ENCODE measurements at places on chromosomes 6 and 20. TPM values are rescaled to one million over a fixed set of nuclear protein-coding genes. Genes with fewer than 3 reads are reported as not detected.

DNA sequence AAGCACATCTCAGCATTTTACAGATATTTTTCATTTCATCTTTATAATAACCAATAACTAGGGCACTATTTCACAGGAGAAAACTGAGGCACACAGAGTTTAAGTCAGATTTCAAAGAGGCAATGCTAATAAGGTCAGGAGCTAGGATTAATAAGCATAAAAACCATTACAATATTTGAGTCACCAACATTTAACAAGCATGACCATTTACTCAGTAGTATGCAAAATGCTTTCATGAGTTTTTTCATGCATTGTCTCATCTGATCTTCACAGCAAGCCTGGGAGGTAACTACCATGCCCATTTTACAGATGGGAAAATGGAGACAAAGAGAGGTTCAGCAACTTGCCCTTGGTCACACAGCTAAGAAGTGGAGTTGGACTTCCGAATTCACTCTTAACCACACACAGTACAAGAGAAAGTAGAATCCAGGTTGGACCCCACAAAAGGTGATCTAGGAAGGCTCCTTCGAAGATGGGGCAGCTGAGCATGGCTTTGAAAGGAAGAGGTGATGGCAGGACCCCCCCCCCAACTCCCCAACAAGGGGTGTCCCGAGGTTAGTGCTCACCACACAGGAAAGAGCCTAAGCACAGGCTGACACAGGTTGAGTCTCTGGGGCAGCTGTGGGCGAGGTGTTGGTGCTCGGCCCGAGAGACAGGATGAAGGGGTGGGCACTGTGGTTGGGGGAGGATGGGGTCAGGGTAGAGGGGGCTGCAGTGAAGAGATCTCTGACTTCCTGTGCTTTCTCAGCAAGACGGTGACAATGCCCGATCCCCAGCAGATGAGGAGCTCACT is 108.8 kb downstream of the PREX1 start:
- H3K27ac ChIP-seq = peak overlapping the region; percentile 90
- H3K27me3 ChIP-seq = no peaks in the 10 kb centered on the region
- H3K4me1 ChIP-seq = peaks cover 96% of the 10 kb centered on the region
- peaks cover 55% of the 10 kb centered on the region for H3K36me3 ChIP-seq

GRCh38 chr6:44053760-44054556 is 73.3 kb downstream of the MRPL14 start:
- no peak for DNase-seq
- peaks cover 6% of the 10 kb centered on the region for H3K27me3 ChIP-seq
- H3K4me3 ChIP-seq = no peak overlapping the region
- no peak overlapping the region for H3K27ac ChIP-seq

DNA sequence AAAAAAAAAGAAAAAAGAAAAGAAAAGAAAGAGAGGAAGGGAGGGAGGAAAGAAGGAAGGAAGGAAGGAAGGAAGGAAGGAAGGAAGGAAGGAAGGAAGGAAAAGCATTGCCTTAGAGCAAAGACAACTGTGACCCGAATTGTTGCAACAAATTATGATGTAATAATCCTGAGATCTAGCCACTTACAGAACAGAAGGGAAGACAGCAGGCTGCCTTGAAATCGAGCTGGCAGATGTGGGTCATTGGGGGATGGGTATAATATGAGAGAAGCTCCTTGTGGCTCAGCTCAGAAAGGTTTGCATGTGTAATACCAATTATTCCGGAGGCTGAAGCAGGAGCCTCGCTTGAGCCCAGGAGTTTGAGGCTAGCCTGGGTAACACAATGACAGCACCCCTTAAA is 208.1 kb upstream of the PROKR2 start:
- no peak for DNase-seq
- H3K27me3 ChIP-seq = peaks cover 13% of the 10 kb centered on the region

DNA sequence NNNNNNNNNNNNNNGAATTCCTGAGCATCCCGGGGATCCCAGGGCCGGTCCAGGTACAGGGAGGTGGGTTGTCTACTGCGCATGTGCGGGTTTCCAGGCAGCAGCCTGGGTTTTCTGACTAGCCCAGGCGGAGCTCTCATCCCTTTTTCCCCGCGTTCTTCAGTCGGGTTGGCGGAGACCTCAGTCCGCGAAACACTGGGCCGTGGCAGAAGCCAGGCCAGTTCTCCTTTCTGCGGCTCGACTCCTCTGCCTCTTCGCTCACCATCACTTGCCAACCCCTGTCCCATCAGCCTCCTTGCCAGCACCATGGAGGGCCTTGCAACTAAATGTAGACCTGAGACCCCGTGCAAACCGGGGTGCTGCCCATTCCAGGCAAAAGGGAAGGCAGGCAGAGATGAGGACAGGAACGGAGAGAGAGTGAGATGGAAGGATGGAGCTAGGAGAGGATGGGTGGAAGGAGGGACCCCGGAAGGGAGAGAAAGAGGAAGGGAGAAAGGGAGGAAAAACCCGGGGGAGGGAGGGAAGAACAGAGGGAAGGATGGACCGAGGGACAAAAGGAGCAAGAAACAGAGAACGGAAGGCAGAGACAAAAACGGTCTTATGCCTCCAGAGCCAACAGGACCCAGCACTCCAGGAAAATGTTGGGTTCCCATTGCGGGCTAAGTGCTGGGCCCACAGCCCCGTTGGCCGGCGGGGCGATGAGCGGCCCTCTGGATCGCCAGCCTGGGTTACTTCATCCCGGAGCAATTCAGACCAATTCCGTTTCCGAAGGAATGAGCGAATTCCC is 445.4 kb upstream of the DEFB115 start:
- H3K4me3 ChIP-seq = no peak overlapping the region
- H3K36me3 ChIP-seq = peaks cover 6% of the 10 kb centered on the region
- H3K27ac ChIP-seq = no peak overlapping the region
- no peaks in the 10 kb centered on the region for H3K4me1 ChIP-seq

DNA sequence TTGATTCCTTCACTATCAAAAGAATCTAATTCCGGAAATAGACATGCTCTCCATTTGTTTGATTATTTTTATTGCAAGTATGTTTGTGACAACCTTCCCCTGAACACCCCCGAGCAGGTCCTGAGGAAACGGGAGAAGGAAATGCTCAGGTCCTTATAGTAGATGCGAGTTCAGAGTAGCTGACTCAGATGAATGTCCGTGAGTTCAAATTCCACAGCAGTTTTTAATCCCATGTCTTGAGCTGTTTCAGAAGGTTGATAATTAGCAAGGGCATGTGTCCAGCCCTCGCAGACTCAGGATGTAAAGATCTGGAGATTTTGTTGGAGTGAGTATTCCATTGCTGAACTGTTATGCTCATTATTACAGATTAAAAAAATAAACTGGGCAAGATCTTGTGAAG is 169.3 kb downstream of the BCAS1 start:
- no peaks in the 10 kb centered on the region for H3K27me3 ChIP-seq
- no peak overlapping the region for H3K4me3 ChIP-seq
- no peak overlapping the region for H3K27ac ChIP-seq
- no peak for DNase-seq
- peaks cover 49% of the 10 kb centered on the region for H3K4me1 ChIP-seq

REM1 gene
- not detected for total RNA-seq

Measured in activated CD8-positive, alpha-beta memory T cell treated with anti-CD3 and anti-CD28 coated beads, Interleukin-2, amount 10 ng/mL, durations not matched to agents 7 days and 5 days (primary cell).